KG1 (cell line): ENCODE measurements at places on chromosomes 13 and 19.

DNA sequence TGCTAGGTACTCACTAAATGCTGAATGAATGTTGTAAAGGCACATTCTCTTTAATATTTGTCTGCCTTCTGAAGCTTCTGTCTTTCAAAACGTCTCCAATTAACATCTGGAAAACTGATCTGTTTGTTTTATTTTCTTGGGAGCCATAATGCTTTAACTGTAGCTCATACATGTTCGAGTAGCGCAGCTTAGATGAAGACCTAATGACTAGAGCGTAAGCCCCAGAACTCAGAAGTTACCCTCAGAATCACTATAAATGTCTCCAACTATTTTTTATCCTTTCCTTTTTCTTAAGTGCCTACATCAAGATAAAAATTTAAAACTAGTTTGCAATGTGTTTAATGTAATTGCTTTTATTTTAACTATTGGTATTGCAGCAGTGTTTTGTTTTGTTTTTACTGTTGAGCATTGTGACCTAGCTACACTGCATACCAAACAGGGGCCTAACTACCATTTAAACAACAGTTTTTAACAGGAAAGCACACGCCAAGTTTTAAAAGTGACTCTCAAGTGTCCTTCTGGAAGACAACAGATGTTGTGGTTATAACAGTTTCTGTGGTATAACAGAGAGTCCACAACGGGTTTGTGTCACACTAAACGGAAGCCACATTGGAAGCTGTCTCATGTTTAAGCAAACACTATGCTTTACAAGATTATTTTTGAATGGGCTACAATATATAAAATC is 42.0 kb downstream of the MRPL57 start:
- DNase-seq: peak; percentile 53

- DNase-seq: peak; percentile 59
Measured at GRCh38 chr13:77779552-77780272, 82.2 kb downstream of the SLAIN1 start.

DNA sequence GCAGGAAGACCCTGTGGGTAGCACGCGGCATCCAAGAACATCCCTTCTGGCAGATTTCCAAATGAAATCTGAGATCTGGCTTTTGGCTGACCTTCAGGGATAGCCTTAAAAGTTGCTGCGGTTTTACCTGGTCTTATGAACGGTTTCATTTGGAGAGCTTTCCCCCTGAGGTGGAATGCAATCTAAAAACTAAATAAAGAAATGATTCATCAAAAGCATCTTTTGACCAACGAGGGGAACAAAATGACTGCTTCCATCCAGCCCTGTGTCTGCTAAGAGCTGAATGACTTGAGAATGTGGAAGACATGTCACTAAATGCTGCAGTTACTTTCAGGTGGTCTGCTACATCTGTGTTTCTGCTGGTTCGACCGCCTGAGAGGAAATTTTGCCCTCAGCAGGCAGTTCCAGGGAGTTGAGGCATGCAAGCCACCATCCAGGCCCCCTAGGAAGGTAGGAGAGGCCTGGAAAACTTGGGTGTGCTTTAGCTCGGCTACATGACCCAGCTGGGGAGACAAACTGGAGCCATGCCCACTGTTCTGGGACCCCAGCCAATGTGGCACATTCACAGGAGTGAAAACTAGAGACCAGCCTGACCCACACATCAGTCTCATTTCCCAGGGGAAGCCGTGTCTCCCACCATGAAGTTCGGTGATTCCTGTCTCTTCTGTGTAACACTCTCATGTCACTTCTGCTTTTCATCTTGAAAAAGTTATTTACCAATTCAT is 175.1 kb upstream of the KL start:
- DNase-seq: no peak

GRCh38 chr13:43792076-43792881 is 5.5 kb upstream of the ENOX1 start:
- DNase-seq: no peak

GRCh38 chr19:2039959-2040646 is 10.9 kb downstream of the MKNK2 start:
- DNase-seq: no peak

GRCh38 chr19:42038666-42039065 is 31.3 kb downstream of the GRIK5 start:
- no peak for DNase-seq

GRCh38 chr13:41742917-41743552 is 217.9 kb downstream of the VWA8 start:
- no peak for DNase-seq

DNA sequence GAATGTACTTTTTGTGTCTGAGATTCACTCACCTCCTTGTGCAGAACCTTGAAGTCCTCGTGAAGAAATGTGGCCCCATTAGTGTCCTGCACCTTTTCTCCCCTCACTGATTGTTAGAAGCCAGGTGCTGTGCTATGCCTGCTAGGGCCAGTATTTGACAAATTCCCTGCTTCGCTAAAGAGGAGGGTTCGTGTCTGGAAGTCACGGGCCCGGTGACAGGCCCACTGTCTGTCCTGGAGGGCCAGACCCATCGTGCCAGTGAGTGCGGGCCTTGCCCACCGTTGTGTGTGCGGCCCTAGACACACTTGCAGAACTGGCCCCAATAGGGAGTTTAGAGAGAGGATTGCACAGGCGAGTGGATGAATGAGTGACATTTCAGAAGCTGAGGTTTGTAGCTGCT is 36.8 kb upstream of the GAS6 start:
- no peak for DNase-seq
